ENCODE measurements at places on chromosomes 5 and 9. TPM values are rescaled to one million over a fixed set of nuclear protein-coding genes. Genes with fewer than 3 reads are reported as not detected.

DNA sequence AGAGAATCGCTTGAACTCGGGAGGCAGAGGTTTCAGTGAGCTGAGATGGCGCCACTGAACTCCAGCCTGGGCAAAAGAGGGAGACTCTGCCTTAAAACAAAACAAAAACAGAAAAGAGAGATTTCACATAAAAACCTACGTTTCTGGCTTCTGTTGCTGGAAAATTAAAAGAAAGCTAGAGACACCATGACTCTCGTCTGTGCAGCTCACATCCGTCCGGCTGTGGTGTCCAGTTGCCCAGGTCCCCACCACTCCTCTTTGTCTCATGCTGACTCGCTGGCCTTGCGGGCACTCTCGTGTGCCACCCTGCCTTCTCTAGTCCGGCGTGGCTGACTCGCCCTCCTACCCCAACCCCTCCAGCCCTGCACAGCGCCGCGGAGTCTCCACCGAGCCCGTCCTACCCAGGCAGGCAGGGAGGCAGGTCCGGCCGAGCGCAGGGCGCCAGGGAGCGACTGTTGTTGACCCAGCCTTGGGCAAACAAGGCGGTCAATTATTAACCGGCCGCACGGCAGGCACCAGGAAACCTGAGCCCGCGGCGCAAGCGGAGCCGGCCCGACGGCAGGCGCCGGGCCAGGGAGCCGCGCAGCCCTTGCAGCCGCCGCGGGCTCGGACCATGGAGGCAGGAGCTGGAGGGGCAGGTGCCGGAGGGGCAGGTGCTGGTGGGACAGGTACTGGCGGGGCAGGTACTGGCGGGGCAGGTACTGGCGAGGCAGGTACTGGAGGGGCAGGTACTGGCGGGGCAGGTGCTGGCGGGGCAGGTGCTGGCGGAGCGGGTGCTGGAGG lies at the start of gene PRRT1B:
TSS of gene PRRT1B (plus strand) at position 521 of the 783 bp plus-strand sequence. CDS start at position 614, 93 bp downstream.
- peaks cover 11% of the 10 kb centered on the region for H3K4me1 ChIP-seq
- peak within 1 kb of the TSS; percentile 52 for H3K4me3 ChIP-seq
- peak within 1 kb of the TSS; percentile 9 for H3K27ac ChIP-seq
- H3K27me3 ChIP-seq, result peaks cover 15% of the 10 kb centered on the region

- no peak overlapping the region for H3K27ac ChIP-seq
- H3K27me3 ChIP-seq, result no peaks in the 10 kb centered on the region
- H3K4me3 ChIP-seq, result no peak overlapping the region
- H3K4me1 ChIP-seq, result no peaks in the 10 kb centered on the region
- H3K36me3 ChIP-seq, result no peaks in the 10 kb centered on the region
Observed at GRCh38 chr5:150993826-150994412, 26.5 kb upstream of the GPX3 start.

GRCh38 chr5:76669245-76669644 lies 46.0 kb upstream of the F2RL2 start:
- H3K27ac ChIP-seq, result no peak overlapping the region
- no peaks in the 10 kb centered on the region for H3K36me3 ChIP-seq
- H3K27me3 ChIP-seq, result no peaks in the 10 kb centered on the region
- no peak overlapping the region for H3K4me3 ChIP-seq
- DNase-seq, result no peak
- no peaks in the 10 kb centered on the region for H3K4me1 ChIP-seq

DNA sequence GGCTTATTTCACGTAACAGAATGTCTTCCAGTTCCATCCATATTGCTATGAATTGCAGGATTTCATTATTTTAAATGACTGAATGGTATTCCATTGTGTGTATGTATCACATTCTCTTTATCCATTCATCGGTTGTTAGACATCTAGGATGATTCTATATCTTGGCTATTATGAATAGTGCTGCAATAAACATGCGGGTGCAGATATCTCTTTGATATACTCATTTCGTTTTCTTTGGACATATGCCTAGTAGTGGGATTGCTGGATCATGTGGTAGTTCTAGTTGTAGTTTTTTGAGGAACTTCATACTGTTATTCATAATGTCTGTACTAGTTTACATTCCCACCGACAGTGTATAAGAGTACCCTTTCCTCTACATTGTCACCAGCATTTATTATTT lies 460.5 kb downstream of the MAN2A1 start:
- no peaks in the 10 kb centered on the region for H3K4me1 ChIP-seq
- H3K4me3 ChIP-seq, result no peak overlapping the region
- H3K27ac ChIP-seq, result no peak overlapping the region

- no peak overlapping the region for H3K4me3 ChIP-seq
- no peak for DNase-seq
- no peaks in the 10 kb centered on the region for H3K4me1 ChIP-seq
- no peaks in the 10 kb centered on the region for H3K36me3 ChIP-seq
- H3K27ac ChIP-seq, result no peak overlapping the region
Observed at GRCh38 chr9:121684381-121685145, 33.1 kb downstream of the DAB2IP start.

DNA sequence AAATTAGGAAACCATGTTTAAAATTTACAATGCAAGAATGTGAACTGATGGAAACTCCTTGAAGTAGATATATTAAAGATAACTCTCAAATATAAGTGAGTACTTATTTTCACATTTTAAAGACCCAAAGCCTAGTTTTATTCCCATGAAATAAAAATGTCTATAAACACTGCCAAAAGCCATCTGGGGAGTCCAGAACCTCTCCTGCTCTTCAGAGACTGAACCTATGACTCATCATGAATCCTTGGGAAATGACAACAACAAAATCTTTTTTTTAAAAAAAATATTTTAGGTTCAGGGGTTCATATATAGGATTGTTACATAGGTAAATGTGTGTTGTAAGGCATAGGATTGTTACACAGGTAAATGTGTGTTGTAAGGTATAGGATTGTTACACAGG lies 33.8 kb upstream of the FYB1 start:
- H3K36me3 ChIP-seq, result no peaks in the 10 kb centered on the region
- no peak for DNase-seq
- H3K27me3 ChIP-seq, result no peaks in the 10 kb centered on the region
- no peaks in the 10 kb centered on the region for H3K4me1 ChIP-seq
- no peak overlapping the region for H3K27ac ChIP-seq
- H3K4me3 ChIP-seq, result no peak overlapping the region

- H3K27ac ChIP-seq, result no peak overlapping the region
- H3K27me3 ChIP-seq, result no peaks in the 10 kb centered on the region
- H3K4me3 ChIP-seq, result no peak overlapping the region
- H3K36me3 ChIP-seq, result no peaks in the 10 kb centered on the region
Observed at GRCh38 chr9:123120953-123121352, 87.5 kb downstream of the GPR21 start.

GRCh38 chr9:98099346-98099745 lies 19.7 kb downstream of the TRIM14 start:
- no peak overlapping the region for H3K27ac ChIP-seq
- peaks cover 40% of the 10 kb centered on the region for H3K36me3 ChIP-seq
- no peak overlapping the region for H3K4me3 ChIP-seq
- peaks cover 4% of the 10 kb centered on the region for H3K4me1 ChIP-seq

The PRELID2 gene
- 5.3 TPM for total RNA-seq

The QRFP gene
- not detected for total RNA-seq

The NR4A3 gene
- 6.2 TPM for total RNA-seq

The HAPLN1 gene
- total RNA-seq, result not detected

The PCDHGA2 gene
- total RNA-seq, result 1.6 TPM

Measured in upper lobe of left lung (tissue), 6 donors.